ENCODE measurements at places on chromosomes 11 and 22.
A peak's percentile ranks its signal among the peaks of the same experiment; 100 is the strongest.

DNA sequence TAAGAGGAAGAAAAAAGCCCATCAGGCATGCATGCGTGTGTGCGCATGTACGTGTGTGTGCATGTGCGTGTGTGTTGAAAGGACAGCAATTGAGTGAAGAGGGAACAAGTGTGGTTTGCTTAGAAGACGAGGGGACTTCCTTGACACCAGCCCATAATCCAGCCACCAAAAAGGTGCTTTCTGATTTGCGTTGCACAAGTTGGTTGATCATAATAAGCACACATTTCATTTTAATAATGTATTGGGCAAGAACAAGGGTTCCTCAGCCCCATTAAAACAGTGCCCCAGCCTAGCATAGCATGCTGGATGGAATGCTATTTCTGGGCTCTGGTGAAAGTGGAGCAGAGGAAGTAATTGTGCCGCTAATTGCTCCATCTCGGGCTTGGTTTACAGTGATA, 493.2 kb downstream of the MIAT start:
- DNase-seq, result peak; percentile 14

DNA sequence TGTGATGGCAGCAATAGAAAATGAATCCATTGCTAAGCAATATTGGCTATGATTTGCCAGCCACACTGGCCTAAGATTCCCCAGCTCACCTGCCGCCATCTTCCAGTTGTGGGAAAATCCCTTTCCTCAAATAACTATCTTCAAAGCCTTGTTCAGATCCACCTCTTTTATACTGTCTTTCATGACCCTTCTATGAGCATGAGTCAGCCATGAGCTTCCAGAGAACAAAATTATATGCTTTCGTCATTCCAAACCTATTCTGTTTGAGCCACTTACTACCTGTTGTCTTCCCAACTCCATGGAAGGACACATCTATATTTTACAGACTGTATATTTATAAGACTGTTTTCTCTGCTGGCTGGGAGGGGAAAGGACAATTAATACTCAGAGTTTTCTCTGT, 25.0 kb upstream of the PRSS23 start:
- no peak for DNase-seq

DNA sequence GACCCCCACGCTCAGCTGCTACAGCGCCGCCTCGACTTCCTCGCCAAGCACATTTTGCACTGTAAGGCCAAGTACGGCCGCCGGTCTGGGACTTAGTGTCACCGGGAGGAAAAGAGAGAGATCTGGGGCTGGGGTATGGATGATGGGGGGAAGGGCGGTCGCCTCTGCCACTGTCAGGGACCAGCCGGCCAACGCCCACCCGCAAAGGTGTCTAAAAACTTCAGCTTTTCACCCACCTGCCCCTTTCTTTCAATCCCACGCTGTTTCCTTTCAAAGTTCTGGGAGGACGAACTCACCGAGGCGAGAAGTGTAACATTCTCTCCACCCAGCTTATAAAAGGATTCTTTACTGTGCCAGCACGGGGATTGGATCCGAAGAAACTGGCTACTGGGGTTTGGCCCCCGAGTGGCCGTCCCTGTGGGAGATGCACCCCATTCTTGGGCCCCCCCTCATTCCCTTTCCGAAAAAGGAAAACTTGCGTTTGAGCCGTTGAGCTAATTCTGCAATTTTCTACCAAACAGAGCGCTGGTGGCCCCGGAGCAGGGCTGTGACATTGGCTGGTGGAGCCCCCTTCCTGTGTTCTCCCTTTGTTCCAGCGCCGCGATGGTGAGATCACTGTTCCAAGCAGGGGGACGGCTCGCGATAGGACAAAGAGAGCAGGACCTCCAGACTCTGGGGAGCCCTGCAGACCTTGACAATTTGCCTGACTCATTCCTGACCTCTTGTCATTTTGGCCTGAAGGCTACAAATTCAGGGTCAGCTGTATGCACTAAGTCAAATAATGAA, 1.8 kb downstream of the FJX1 start:
- DNase-seq, result no peak

- no peak for DNase-seq
Measured at GRCh38 chr11:113614097-113614496, 92.0 kb downstream of the TMPRSS5 start.

DNA sequence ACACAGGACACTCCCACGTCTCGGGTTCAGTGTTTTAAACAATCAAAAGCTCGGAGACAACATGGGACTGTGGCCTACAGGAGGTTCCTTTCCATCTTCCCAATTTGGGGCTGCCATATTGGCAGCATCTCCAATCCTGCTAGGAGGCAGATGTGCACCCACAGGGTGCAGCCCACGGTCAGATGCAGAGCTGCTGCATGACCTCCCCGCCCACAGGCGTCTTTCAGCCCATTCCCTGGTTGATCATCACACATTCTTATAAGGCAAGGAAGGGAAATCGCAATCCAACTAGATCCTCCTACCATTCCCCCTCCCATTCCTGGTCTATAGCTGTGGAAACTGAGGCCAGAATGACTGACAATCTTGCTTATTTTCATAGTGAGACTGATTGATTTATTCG, 121.4 kb downstream of the MICAL3 start:
- no peak for DNase-seq

- DNase-seq, result peak; percentile 75
Measured at GRCh38 chr22:36577019-36577418, 48.1 kb upstream of the EIF3D start.

GRCh38 chr11:83711106-83711527, 424.9 kb upstream of the CCDC90B start:
- no peak for DNase-seq

GRCh38 chr22:31970490-31971444, 26.4 kb downstream of the YWHAH start:
- DNase-seq, result no peak

DNA sequence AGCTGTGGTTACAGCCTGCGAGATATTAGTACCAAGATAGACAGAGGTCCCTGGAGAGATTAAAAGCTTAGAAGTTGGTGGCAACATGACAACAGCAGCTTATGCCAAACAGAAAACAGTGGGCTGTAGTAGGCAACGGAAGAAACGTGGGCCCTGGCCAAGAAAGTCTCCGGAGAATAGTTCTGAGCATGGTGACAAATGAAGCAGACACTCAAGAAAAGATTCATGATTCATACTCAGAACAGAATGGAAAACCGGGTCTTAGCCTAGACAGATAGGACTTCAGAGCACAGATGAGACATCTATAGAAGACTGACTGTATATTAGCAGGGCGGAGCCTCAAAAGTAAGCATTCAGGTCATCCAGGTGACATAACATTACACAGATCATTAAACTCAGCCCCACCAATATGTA, 727.4 kb downstream of the ETS1 start:
- DNase-seq, result no peak

GRCh38 chr11:94131047-94131717, 2.5 kb downstream of the PANX1 start:
- no peak for DNase-seq

All from AG09309 (cell line).